ENCODE measurements at places on chromosomes 5 and 9.

- DNase-seq: no peak
Measured at GRCh38 chr9:130323051-130323745, 57.6 kb downstream of the HMCN2 start.

DNA sequence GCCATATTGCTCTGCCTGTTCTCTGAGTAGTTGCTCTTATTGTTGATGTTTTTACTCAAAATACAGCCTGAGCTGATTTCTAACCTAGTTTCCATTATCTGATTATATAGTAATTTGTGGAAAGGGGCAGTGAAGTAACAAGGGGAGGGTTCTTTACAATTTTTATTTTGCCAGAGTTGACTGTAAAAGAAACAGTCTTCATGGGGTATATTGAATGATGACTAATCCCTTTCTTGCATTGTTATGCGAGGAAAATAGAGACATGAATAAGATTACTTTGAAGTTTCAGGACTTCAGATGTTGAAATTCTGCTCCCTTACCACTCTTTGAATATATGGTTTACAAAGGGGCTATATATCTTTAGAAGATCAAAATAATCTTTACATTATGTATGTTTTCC, 9.1 kb upstream of the LRRC70 start:
- no peak for DNase-seq

- DNase-seq: no peak
Measured at GRCh38 chr9:354453-354852, 139.8 kb downstream of the DOCK8 start.

GRCh38 chr5:125446986-125447385, 700.5 kb upstream of the ZNF608 start:
- no peak for DNase-seq

GRCh38 chr9:14769230-14769571, 46.7 kb upstream of the CER1 start:
- no peak for DNase-seq

DNA sequence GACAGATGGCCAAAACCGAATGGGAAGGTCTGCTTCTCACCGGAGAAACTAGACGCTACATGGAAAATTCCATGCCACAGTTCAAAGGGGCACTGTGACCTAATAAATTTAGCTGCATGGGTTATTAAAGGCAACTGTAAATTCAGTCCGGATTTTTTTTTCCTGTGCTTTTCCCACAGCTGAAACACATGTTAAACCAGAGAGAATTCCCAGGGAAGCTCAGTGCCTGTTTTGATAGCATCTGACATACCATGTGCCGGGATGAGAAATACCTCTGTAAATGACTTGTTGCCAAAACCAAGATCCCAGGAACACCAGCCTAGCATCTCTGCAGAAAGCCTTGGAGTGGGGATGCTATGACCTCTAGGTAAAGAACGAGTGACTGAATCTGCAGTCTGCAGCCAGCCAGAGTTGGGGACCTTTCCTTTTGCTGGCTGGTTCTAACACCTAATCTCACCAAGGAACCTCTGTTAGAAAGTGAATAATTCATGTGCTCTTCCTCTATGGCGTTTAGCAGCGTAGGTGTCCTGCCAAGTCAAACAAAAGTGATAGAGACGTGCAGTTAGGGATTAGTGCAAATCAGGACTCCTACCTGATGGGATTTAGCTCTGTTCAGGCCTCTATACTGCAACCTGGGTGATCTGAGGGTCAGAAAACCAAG, 77.9 kb downstream of the SLIT3 start:
- DNase-seq: no peak

GRCh38 chr5:60445921-60446320, 254.0 kb downstream of the DEPDC1B start:
- DNase-seq: no peak

Measured in effector memory CD8-positive, alpha-beta T cell (primary cell).